ENCODE measurements at places on chromosomes 5 and 9.

GRCh38 chr5:94745786-94746730, 127.6 kb downstream of the SLF1 start:
- peak; percentile 32 for ATAC-seq

DNA sequence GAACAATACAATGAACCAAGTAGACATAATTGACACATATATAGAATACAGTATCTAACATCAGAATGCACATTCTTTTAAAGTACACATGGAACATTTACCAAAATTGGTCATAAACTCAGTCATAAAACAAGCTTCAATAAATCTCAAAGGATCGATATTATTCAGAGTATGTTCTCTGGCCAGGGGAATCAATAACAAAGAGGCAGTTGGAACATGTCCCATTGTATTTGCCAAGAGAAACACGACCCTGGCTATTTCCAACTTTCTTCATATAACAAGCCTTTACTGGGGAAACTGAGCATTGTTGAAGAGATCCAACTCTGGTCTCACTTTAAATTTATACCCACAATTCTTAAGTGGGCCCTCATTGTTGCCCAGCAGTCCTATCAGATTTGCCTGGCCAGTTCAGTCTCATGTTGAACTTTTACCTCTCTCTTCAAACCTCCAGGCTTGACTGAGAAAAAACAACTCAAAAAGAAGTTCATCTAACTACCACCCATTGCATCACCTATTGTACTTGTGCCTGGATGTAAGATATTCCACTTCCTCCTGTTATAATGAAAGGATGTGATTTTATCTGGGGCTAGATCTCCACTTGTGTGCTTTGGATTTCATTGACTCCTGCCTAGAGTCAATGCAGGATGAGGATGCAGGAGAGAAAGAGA, 162.5 kb downstream of the HSPA4 start:
- no peak for ATAC-seq

DNA sequence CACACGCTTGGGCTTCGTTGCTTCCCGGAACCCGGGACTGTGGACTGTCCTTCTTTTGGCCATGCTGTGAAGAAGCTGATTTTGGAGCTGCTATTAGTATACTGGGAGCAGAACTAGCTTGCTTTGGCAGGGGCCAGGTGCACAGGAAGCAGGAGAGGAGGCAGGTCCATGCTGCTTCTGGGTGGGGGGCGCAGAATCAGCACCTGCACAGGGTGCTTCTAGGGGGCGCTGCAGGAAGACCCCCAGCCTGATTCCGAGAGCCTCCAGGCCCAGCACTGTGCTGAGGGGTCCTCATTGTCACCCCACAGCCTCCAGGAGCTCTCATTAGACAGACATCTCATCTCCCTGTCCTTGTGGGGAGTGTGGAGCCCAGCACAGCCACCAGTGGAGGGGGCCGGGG, 252.6 kb upstream of the IRX4 start:
- no peak for ATAC-seq

GRCh38 chr5:140926443-140927227, 536 bp downstream of the PCDHAC1 start:
- ATAC-seq, result peak; percentile 98

DNA sequence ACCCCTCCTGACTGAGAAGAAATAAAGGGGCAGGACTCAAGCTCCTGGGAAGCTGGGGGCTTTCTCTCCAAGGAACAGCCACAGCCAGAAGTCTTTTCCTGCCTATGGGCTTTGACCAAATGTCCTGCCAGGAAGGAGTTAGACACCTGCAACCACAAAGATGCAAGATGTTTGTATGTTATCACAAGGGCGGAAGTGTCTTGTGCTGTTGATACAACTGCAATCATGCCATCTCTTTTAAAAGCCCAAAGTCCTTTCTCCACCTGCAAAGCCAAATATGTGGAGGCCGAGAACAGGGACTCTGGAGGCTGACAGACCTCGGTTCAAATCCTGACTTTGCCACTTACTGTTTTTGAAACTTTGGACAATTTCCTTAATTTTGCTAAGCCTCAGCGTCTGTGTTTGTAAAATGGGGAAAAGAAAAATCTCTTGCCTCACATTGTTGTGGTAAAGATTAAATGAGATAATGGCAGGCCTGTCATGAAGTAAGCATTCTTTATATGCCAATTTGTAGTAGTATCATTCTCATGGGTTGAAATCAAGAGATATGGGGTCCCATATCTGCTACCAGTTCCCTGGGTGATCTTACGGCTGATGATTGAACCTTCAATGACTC, 17.0 kb downstream of the HRH2 start:
- ATAC-seq, result no peak

- ATAC-seq, result no peak
Observed at GRCh38 chr5:138850865-138851435, 24.2 kb downstream of the LRRTM2 start.

DNA sequence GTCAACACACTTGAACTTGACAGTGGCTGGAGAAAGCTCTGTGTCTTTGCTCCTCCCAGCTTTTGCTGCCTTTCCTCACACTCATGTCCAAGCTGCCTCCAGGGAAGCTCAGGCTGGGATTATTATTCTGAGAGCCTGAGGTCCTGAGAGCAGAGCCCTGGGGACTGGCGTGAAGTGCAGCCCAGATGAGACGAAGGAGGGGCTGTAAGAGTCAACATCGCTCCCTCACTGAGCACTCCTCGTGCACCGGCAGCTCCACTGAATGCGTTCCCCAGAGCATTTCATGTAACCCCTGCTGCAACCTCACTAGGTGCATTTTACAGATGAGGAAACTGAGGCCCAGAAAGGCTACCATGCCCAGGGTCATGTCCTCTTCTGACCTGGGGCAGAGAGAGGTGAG, 63.5 kb upstream of the PHYKPL start:
- ATAC-seq, result no peak

All from SK-N-SH treated with all-trans-retinoic acid at 6 μM for 48 hours (cell line).